ENCODE measurements at places on chromosomes 11 and 22. TPM values are rescaled to one million over a fixed set of nuclear protein-coding genes. Genes with fewer than 3 reads are reported as not detected.

- DNase-seq, result peak; percentile 18
Observed at GRCh38 chr22:37231406-37232139, 12.5 kb downstream of the RAC2 start.

DNA sequence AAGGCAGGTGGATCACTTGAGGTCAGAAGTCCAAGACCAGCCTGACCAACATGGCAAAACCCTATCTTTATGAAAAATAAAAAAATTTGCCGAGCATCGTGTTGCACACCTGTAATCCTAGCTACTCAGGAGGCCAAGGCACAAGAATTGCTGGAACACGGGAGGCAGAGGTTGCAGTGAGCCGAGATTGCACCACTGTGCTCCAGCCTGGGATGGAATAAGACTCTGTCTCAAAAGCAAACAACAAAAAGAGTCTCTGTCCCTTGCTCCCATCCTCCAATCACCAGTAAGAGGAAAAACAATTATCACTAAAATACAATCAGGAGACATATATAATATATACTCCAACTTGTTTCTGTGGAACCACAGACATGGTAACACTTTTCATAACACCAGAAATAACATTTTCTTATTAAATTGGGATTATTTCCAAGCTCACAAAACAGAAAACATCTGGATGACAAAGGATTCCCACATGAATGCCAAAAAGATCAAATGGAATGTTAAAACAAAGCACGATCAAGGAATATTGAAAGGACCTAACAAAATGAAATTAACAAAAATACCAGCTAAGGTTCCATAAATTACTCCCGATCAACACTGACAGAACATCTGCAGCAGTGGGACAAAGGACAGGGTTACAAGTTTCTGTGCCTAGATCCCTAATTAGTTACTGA is 15.2 kb downstream of the FCHSD2 start:
- no peak for DNase-seq

GRCh38 chr11:68035266-68035876 is 3.5 kb upstream of the TCIRG1 start:
- DNase-seq, result no peak

Gene CCDC89
- not detected for total RNA-seq

DNA sequence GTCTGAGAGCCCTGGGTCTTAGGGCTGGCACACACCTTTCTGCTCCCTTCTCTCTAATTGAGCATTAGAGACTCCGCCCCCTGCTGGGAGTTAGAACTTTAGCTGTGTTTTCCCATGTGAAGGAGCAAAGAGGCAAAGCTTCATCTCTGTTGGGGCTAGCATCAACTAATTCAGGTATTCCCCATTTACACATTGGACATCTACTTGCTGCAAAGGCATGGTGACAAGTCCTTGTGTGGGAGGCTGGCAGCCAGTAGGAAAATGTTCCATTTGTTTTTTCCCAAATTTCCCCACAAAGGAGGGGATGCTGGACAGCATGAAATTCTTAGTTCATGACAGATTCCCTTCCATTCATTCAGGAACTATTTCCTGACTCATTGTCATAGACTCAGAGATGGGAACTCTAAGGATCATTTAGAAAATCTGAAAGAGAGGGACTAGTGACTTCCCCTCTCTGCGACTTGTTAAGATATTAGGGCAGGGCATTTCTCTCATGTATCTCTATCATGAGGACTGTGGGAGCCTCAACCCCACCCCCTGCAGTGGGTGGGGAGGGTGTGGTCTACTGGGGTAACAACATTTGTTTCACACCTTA is 3.6 kb downstream of the CD44 start:
- no peak for DNase-seq

- DNase-seq, result no peak
Observed at GRCh38 chr11:131824771-131825170, 454.4 kb downstream of the NTM start.

DNA sequence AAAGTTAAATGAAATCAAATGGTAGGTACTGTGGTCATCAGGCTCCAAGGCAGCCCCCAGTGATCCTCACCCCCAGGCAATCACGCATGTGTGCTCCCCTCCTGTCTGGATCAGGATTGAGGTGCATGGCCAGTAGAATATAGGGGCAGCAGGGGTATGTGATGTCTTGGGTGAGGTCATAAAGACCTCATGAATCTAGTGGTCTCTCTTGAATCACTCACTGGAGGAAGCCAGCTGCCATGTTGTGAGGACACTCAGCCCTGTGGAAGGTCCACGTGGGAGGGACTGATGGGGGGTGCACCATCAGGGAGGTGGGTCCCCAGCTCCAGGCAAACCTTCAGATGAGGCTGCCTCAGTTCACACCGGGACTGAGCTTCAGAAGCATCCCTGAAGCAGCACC is 6.8 kb upstream of the IL17REL start:
- no peak for DNase-seq

GRCh38 chr11:1927026-1927847 is 7.7 kb downstream of the TNNT3 start:
- no peak for DNase-seq

Gene CDHR5
- not detected for total RNA-seq

DNA sequence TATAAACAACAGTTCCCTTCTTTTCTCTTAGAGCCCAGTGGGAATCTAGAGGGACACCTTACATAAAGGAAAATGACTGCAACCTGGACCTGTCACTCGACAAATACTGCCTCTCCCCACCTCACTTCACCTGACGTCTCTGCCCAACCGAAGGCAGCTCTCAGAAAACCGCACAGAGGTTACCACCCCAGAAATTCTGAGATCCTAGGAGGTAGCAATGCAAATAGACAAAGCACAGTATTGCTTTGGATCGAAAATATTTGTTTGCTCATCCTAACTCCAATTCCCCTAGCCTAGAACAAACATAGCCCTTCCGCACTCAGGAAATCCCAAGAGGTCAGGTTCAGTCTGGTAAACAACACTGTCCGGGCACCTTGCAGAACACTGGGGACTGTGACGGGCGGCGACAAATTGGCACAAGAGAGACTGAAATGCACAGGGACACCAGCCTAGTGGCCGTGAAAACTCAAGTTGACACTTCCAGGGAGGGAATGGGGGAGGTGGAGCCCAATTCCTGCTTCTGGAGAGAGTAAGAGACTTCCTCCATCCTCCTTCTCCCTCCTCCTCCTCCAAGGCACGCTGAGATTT is 420 bp upstream of the TRIM44 start:
- no peak for DNase-seq

DNA sequence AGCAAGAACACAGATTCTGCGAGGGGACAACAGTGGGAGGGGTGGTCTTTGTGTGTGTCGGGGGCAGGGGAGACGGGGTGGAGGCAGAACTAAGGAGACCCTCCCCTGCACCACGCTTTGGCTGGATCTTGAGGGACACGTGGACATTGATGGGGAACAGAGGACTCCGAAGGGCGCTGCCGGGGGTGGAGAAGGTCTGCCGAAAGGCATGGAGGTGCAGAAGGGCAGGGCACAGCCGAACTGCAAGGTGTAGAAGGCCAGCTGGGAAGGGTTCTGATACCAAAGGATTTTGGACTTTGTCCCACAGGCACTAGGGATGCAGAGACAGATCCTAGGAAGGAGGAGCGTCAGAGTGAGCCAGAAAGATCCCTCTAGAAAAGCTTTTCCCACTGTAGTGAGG is 107.7 kb upstream of the SYT13 start:
- DNase-seq, result no peak

Gene SGSM1
- total RNA-seq, result 0.09 TPM

DNA sequence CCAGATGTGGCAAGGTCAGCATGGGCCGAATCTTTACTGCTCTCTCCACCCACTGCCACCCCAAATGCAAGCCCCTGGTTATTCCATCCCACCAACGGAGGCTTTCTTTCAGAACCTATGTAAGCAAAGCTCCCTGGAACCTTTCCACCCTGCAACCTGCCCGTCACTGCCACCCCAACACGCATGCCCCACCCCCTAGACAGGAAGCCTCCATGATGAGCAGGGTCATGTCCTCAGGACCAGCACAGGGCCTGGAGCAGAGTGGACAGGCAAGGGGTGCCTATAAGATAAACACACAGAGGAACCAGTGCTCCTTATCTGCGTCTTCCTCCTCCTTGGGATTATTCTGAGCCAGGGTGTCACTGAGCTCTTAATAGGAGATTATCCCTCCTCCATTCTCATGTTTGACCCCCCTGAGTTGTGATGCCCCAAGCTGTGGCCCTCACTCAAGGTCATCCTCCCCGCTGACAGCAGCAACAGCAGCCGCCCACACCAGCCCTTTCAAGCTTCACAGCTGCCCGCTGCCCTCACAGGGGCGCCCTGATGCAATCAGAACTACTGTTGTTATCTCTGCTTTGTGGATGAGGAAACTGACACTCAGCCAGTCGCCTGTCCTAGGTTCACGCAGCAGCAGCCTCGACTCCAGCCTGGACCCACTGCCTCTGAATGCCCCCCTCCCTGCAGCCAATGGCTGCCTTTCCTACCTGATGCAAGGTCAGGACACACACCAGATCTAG is 647.3 kb downstream of the TBC1D22A start:
- DNase-seq, result no peak
